Adrenal gland (tissue), 19 donors: ENCODE measurements at places on chromosomes 6 and 20. TPM values are rescaled to one million over a fixed set of nuclear protein-coding genes. Genes with fewer than 3 reads are reported as not detected.

Gene MYB
- polyA plus RNA-seq, result 0.75 TPM

Gene RCAN2
- polyA plus RNA-seq, result 10.7 TPM

Gene PRICKLE4
- 3.6 TPM for polyA plus RNA-seq

Gene POU5F1
- not detected for polyA plus RNA-seq

Gene TCP11
- 0.13 TPM for polyA plus RNA-seq

Gene HLA-DQA2
- not detected for polyA plus RNA-seq

Gene SAMD3
- 4.4 TPM for polyA plus RNA-seq

Gene VSX1
- 0.48 TPM for polyA plus RNA-seq

DNA sequence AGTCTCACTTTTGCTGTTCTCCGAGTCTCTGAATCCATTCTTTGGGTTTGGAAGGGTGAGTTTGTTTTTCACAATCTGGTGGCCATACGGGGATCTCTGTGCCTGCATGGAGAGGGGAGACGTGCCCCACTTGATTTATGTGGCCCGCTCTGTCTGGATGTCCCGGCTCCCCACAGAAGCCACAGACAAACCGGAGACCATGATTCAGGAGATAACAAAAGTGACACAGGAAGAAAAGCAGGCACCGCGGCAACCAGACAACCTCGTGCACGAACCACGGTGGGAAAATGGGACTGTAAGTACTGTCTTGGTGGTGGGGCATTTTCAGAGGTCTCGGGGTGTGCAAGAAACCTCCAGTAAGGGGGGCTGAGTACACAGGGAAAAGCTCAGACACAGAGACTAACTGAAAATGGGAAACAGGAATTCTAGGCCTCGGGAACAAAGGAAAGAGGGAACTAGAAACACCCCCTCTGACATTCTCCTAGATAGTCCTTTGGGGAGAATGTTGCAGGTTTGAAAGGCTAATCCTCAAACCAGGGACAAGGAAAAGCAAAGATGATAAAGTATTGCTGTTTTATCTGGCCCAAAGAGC lies 22.1 kb upstream of the ZNF318 start:
- no peak for DNase-seq

DNA sequence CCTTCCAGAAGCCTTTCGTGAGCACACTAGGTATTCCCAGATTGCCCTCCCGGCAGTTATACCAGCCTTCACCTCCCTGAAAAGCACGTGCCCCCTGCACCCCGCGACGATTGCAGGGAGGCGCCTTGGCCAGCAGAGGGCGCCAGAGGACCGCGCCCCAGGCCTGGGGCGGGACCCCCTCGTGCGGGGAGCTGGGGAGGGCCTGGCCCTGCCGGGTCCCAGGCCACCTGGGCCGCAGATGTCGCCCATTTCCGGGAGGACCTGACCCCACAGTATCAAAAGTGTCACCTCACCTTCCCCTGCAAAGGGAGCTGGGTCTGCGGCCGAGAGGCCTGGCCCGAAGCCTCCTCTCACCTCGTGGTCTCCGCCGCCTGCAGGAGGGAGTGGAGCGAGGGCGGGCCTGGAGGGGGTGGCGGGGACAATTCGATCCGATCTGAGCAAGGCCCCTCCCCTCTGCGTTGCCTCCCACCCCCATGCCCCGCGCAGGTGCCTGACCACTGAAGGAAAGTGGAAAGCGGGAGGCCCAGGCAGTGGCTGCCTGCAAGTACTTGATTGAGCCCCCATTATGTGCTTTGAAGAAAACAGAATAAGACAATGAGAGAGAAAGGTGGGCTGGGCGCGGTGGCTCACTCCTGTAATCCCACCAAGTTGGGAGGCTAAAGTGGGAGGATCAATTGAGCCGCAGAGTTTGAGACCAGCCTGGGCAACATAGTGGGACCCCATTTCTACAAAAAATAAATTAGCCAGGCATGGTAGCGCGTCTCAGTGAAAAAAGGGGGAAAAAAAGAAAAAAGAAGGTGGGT lies 3.5 kb upstream of the SNAI1 start:
- DNase-seq, result peak; percentile 31

GRCh38 chr6:40996591-40997233 lies 42.3 kb downstream of the UNC5CL start:
- peak; percentile 22 for DNase-seq

GRCh38 chr6:156816505-156816904 lies 39.3 kb downstream of the ARID1B start:
- DNase-seq, result peak; percentile 67

GRCh38 chr20:13788167-13788834 lies 3.5 kb downstream of the NDUFAF5 start:
- DNase-seq, result peak; percentile 44

- no peak for DNase-seq
These were observed 56.8 kb upstream of the FABP7 start for GRCh38 chr6:122722746-122723145.

- no peak for DNase-seq
These were observed 66.8 kb upstream of the IYD start for GRCh38 chr6:150301846-150302519.

DNA sequence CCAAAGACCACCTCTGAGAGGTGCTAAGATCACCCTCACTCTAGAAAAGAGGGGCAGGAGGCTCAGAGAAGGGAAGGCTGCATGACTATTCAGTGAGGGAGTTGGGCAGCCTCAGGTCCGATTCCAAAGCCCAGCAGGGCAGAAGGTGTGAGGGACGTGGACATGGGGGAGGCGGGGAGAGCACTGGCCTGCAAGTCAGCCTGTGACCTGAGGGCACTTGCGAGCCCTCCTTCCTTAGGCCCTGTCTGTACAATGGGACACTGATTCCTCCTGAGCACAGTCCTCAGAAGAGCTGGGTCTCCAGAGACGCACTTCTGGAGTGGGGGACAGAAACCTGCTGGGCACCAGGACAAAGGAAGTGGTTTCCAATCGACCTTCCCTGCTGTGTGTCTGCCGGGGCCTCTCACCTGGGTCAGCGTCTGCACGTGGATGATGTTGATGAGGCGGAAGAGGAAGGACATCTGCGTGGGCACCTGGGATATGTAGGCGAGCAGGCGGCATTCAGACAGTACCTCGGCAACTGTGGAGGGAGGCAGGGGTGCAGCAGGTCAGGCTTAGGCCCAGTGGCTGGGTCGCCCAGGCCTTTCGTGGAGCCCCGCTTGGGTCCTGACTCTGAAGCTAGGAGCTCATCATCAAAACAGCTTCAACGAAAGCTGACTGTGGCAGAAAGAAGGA lies 48.5 kb downstream of the MYH7B start:
- DNase-seq, result peak; percentile 17

- DNase-seq, result no peak
These were observed 212.3 kb downstream of the LMBRD1 start for GRCh38 chr6:69584536-69584912.

- DNase-seq, result peak; percentile 89
These were observed 2.1 kb upstream of the LAMA5 start for GRCh38 chr20:62368976-62369814.

DNA sequence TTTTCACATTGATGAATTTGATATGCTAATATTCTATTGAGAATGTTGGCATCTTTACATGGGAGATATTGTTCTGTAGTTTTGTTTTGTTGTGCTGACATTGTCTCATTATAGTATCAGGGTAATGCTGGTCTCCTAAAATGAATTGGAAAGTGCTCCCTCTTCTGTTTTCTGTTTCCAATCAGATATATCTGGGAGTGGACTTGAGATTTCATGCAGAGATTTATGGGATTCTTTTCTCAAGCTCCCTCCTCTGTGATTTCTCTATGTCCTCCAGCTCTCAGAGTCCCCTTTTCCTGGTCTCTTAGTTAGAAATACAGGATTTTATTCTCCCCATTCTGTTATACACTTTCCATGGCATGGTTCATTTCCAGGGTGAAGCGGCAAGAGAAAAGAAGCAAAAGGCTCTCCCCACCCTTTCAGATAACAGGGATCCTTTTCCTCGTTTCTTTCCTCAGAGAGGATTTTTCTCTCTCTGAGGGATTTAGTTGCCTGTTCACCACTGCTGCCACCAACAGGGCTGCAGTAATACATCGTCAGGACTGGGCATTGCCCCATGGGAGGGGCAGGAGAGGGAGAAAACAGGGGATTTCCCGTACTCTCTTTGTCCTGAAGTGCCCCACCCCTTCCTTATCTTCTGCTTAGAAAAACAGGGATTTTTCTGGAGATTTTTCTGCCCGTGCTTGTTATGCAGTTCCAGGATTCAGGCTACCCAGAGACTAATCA lies 59.3 kb upstream of the STMND1 start:
- peak; percentile 48 for DNase-seq

GRCh38 chr6:67689329-67689728 lies 945.8 kb upstream of the ADGRB3 start:
- DNase-seq, result no peak

GRCh38 chr20:4366076-4366475 lies 350.7 kb upstream of the RNF24 start:
- no peak for DNase-seq

DNA sequence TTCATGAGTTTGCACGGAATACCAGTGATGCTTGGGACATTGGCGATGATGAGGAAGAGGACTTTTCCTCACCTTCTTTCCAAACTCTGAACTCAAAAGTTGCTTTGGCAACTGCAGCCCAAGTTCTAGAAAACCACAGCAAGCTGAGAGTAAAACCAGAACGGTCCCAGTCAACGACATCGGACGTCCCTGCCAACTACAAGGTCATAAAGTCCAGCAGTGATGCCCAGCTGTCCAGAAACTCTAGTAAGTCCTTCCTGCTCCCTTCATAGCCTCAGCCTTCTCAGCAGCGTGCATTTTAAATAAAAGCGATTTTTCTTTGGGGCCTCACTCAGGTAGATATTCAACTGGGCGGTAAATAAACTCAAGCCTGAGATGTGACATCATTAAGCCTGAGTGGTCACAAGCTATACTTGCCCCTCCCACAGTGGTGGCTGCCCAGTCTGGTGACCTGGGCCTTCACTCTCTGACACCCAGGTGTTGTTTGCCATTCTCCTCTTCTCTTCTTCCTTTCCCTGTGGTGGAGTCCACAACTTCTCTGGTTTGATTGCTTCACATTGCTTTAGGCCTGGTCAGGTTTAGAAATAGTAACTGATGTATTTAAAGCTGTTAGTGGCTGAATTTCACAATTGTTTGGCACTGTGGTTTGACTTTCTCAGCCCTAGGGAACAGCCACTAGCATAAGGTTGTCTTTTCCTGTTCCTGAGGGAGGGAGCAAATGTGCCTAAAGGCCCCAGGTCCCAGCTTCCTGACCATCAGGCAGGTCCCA lies 21.6 kb upstream of the TMEM217 start:
- DNase-seq, result no peak

- DNase-seq, result no peak
These were observed 325.0 kb downstream of the CDC5L start for GRCh38 chr6:44712353-44713111.

GRCh38 chr6:25042036-25042521 lies 106.3 kb upstream of the RIPOR2 start:
- DNase-seq, result no peak

DNA sequence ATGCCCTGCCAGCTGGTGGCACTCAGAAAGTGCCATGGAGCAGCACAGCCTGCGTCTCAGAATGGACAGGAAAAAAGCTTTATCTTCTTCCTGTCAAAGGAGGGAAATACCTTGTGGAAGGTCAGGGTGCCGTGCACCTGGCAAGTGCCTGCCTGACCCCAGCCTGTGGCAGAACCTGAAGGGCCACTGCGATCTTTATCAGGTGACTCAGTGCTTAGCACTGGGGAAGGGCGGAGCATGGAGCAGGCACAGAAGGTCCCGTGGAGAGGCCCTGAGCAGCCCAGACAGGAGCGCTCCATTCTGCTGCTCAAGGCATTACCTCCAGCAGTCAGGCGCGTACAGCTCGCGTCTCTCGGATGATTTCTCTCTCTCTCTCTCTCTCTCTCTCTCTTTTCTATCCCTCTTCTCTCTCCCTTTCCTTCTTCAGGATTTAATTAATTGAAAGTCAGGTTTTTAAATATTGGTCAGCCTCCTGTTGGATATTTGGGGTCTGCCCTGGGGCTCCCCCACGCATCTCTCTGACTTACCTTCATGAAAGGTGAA lies 31.7 kb downstream of the FOXC1 start:
- DNase-seq, result no peak

DNA sequence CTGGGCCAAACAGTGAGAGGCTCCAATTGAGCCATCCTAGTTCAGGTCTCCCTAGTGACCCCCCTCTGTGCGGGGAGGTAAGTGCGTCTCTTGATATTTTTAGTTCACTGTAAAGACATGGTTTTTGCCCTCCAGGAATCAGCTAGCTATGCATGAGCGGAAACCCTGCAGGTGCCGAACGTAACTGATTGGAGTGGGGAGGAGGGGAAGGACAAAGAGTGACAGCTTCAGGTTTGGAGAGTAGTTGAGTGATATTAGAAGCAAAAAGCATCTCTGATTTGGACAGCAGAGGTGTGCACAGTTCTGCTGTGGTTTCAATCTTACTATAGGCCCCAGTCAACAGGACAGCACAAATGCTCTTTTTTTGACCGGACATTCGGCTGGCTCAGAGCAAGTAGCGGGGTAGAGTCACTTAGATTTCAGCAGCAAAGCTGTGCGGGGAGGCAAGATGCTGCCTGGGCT lies 31.8 kb downstream of the TBC1D7 start:
- DNase-seq, result no peak

GRCh38 chr20:24490598-24490997 lies 21.2 kb downstream of the SYNDIG1 start:
- DNase-seq, result no peak

- no peak for DNase-seq
These were observed 748.2 kb upstream of the NRSN1 start for GRCh38 chr6:23377830-23378229.

DNA sequence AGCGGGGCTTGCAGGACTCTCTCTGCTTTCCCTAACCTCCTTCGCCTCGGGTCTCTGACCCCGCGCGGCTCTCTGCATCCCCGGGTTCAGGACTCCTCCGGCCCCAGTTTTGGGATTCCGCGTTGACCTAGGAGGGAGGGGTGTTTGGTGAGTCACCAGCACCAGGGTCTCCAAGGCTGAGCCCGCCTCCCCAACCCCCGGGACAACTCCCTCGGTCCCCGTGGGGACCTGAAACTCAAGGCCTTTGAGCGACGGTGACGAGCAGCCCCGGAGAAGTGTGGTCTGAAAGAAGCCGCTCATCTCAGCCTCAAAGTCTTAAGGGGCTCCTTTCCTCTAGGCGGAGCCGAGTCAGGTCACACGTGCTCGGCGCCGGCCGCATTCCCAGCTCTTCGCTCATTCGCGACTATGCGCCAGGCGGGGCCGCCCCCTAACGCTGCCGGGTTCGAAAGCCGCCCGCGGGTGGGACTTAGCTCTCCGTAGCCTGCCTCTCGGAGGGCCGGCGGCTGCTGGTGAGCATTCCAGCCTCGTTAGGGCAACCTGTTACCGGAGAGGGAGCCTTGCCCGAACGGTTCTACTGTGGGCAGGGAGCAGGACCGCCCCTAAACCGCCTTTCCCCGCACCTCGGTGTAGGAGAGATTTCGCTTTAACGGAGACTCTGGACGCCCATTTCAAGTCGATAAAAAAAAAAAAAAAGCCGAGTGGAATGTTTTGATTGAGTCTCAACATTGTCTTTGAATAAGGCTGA lies 3.0 kb upstream of the PRDM13 start:
- DNase-seq, result no peak
